ENCODE measurements at places on chromosomes 7 and 10.

- no peak for DNase-seq
These were observed 199.6 kb downstream of the TCF7L2 start for GRCh38 chr10:113149626-113150025.

DNA sequence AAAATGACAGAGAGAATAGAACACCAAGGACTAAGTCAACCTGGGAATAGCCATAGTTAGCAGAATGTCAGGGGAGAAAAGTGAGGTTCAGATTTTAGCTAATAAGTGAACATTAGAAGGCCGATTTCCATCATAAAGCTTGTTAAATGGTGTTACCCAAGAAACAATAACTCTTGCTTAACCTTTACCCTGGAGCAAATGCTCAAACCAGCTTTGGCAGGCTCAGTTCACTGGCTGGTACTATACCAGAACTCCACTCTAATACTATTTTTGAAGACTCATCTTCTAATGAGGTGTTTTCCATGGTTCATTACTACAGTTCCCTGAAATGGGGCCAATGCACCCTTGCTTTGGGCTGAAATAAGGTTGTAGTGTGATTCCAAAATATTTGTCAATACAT, 61.3 kb downstream of the RNLS start:
- DNase-seq: no peak

GRCh38 chr7:155874411-155874810, 62.1 kb upstream of the SHH start:
- DNase-seq: no peak

DNA sequence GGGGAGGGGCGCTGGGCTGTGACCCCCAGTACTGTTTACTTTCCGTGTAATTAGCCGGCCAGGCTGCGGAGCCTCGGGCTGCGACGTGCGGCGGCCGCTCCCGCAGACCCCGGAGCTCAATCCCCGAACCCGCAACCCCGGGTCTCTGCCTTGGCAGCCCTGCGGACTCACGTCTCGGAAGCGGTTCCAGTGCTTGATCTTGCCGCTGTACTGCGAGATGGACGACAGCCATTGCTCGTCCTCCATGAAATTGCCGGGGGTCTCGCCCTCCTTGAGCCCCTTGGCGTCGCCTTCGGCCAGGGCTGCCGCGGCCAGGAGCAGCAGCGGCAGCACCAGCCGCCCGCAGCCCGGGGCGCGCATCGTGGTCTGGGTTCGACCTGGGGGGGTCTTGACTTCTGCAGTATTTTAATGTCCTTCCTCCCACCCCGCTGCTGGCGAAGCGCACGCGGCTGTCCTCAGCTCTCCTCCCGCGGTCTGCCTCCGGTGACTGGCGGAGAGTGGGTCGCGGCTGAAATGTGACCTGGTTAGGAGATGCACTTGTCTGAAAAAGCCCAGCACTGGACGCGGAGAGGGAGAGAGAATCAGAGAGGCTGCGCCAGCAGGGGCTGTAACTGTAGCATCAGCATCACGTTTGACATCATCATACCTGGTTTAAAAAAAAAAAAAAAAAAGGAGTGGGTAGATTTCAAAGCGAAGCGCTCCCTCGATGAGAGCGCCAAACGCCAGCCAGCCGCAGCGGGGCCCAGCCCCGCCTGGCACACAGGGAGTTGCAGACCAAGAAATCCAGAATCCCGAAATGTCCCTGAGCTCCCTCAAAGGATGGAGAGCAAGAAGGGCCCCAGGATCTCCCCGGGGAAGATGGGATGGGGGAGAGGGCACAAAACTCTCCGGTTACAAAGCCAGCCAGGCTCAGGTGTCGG, at the start of gene SPOCK2:
TSS of gene SPOCK2 (minus strand) at position 583 of the 920 bp plus-strand sequence. CDS start at position 360, 223 bp downstream.
- no peak for DNase-seq

DNA sequence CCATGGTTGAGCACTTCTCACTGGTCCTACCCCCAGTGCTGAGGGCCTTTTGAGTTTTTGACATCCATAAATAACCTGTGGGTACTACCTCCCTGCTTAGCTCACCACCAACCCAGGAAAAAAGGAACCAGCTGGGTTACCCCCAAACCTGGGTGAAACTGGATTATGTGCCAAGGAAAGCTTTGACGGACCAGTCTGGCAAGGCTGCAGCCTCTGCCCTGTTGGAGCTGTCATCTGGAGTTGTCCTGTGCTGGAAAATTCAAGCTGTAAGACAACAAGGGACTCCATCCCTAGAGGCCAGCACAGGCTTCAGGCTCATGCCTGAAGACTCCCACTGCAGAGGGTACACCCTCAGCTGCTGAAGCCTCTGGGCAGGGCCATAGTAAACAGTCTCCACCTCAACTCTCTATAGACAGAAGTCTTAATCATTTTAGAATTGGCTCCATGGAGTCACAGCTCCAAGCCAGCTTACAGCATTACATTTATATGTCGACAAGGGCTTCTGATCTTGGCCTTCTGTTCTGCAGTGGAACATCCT, 115.5 kb upstream of the AFAP1L2 start:
- no peak for DNase-seq
